ENCODE measurements at places on chromosomes 12 and 14.

- DNase-seq = no peak
These were observed 12.2 kb upstream of the CLEC2A start for GRCh38 chr12:9944391-9944790.

DNA sequence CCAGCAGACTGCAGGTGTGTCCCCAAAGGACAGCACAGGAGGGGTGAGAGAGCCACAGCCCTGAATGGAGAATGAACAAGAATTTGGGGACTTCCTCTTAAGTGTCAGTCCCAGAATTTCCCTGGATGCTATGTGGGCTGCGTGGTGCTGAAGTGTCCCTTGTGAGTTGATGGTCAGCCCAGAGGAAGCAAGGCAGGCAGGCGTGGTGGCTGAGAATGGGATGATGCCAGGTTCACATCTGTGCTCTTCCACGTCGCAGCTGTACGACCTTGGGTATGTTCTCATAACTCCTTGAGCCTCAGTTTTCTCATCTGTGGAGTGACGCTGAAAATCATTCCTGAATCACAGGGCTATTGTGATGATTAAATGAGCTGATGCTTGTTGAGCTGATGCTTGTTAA, 62.1 kb upstream of the GPATCH2L start:
- DNase-seq = no peak

GRCh38 chr14:36856095-36856878, 194.6 kb downstream of the PAX9 start:
- no peak for DNase-seq

DNA sequence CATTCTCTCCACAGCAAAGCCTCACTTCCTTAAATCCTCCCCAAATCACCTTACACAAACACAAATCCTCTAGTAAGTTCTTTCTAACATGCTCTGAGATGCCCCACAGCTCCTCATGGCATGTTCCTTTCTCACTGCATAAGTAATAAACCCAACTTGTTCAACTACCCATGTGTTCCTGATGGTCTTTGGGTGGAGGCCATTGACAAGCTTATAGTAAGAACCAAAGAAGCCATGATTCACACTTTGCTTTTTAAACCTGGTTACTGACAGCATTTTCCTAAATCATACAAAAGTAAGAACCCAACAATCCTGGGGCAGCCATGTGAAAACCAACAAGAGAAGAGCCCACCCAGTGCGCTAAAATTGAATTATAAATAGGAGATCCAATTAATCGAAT, 138.6 kb downstream of the ITPR2 start:
- DNase-seq = no peak

DNA sequence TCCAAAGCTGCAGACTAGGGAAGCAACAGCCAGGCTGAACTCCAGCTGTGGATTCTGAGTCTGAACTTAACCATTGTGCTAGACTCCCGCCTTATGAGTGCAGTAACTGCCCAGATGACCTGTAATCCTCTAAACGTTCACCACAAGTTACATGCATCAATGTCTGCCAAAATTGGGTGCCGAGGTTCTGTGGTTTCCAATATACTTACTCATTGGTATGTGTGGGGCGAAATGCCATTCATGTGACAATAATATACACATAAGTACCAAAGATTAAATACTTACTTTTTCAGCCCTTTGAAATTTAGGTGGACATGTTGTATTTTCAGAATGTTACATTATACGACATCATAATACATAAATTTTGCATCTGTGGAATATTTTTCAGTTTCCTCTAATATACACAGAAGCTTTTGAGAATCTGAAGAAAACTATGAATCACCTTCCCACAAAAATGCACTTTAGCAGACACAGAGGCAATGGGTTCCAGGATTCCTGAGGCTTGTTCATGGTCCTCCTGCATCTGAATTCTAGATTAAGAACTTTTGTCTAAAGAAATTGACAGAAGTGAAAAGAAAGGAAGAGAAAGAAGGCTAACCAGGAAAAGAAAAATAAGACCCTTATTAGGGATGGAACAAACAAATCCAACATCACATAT, 31.7 kb downstream of the GRIP1 start:
- DNase-seq = peak; percentile 85

- DNase-seq = no peak
These were observed 33.7 kb upstream of the GNPNAT1 start for GRCh38 chr14:52825085-52825484.

DNA sequence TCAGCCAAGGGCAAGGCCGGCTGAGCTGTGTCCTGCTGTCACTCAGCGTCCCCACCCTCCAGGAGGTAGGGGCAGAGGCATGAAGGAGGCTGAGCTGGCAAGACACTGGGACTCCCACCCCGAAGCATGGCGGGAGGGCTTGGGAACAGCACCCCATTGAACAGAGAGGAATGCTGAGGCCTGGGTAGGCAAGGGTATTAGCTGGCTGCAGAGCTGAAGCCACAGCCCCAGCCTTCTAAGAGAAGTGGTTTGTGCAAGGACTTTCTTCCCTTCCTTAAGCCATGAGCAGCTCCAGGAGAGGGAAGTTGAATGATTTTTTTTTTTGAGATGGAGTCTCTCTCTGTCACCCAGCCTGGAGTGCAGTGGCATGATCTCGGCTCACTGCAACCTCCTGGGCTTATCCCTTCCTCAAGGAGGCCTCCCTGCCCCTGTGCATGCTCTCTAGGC, 6.6 kb upstream of the CFAP73 start:
- DNase-seq = no peak

DNA sequence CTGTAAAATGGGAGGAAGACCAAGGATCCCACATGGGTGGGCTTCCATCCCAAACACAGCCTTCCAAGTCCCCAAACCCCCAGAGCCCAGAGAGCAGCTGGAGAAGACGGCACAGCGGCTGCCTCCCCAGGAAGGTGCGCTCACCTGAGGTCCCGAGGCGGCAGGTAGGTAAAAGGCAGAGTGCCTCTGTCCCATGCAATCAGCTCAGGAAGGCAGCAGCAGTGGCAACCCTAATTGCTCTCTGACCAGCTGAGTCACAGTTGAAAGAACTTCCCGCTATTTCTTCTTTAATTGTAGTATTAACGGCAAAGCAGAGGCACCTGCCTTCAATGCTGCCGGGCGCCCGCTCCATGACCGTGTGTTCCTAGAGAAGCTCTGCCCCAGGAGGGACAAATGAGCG, 91.1 kb upstream of the BCL11B start:
- no peak for DNase-seq

DNA sequence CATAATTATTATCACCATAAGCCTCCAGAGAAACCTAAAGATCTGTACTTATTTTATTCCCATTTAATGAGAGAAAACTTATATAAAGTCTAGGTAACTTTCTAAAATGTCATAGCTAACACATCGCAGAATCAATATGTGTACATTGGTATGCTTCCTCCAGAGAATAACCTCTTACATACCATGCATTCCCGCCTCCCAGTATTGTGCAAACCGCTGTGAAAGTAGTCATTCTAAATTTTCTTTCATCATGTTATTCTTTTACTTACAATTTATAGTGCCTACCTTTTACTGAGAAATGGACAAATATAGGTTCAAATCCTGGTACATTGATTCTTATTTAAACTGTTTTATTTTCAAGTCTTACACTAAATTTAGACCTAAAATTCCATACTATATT, 463.4 kb downstream of the LRFN5 start:
- DNase-seq = no peak

- DNase-seq = peak; percentile 22
These were observed 3.1 kb downstream of the CCND2 start for GRCh38 chr12:4276524-4277204.

DNA sequence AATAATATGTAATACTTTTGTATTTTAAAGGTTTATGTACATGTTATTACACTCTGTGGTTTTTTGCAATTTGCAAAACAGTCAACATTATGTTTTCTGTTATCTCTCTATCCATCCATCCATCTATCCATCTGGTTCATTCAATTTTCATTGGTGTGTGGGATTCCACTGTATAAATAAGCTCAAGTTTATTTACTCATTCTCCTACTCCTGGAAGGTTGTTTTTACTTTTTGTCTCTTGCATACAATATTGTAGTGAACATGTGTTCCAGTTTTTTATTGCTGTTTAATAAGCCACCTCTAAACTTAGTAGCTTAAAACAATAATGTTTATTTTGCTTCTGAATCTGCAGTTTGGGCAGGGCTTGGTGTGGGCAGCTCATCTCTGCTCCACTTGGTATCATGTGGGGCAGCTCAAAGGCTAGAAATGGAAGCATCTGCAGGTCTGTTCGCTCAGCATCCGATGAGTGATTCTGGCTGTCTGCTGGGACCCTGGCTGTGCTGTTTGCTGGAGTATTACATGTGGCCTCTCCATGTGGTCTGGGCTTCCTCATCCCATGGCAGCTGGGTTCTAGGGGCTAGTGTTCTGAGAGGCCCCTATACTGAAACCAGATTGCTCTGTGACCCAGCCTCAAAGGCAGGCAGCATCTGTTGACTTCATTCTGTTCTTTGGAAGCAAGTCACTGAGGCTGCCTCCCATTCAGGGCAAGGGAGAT, 98.8 kb downstream of the SLC25A47 start:
- DNase-seq = no peak

Data from GM04503 (cell line).